NCI-H1930 (cell line): ENCODE measurements at places on chromosomes 7 and 10.

DNA sequence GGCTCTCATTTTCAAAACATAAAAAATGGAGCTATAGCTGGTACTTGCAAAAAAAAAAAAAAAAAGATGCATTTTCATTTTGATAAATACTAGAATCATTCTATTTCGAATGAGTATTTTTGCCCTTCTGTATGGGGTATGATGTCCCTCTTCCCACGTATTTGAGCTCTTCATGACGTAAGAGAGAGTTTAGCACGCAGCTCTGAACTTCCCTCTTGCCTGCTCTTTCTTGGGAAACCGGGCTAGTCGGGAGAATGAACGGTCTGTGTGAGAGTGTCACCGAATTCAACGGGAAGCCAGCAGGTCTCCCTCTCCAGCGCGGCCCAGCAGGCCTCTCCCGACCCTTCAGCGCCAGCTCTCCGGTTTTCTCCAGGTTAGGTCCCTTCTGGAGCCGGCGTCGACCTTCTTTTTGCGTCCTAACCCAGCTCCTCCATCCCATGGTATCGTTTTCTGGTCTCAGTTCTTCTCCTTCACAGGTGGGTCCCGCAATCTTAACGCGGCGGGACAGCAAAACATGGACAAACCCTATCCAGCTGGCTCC lies 159.2 kb upstream of the PITRM1 start:
- DNase-seq, result no peak

- no peak for DNase-seq
Observed at GRCh38 chr10:48551861-48552591, 52.8 kb downstream of the ARHGAP22 start.

- DNase-seq, result no peak
Observed at GRCh38 chr7:126635545-126635944, 617.2 kb downstream of the GRM8 start.

- DNase-seq, result no peak
Observed at GRCh38 chr10:26380815-26381214, 57.3 kb upstream of the APBB1IP start.

GRCh38 chr7:82528577-82529310 lies 85.2 kb upstream of the CACNA2D1 start:
- no peak for DNase-seq

GRCh38 chr7:8111282-8111960 lies 142.8 kb downstream of the GLCCI1 start:
- DNase-seq, result no peak

DNA sequence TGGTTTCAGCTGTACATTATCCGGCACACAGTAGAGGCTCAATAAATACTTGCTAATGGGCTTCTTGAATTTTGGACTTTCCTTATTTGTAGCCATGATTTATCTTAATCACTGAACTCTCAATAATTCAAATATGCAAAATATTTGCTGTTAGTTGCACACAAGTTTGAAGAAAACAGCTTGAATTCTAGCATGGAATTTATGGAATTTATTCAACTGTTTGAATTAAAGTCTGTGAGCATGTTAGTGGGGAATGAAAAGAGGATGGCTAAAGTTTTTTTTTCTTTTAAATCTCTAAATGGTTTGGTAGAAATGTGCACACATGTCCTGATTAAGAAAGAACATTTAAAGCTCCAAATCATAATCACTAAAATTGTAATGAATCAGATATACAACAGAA lies 42.5 kb downstream of the SIRT1 start:
- DNase-seq, result no peak

- no peak for DNase-seq
Observed at GRCh38 chr7:31494421-31494820, 19.5 kb upstream of the ITPRID1 start.

DNA sequence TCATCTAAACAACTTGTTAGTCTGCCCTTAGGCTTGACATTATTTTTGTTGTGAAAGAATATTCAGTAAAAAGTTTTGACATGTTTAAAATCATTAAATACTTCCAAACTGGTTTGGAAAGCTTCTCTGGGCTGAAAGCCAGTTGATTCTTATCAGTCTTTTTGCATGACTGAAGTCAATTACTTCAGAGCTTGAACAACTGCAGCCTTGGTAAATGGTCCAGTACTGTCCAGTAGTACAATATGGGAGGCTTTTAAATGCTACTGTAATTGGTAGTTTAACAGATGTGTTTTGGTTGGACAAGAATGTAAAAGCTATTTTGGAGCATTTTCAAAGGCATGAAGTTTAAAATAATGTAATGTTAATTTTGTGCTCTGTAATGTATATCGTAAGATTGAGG lies 103.4 kb downstream of the SDK1 start:
- no peak for DNase-seq

GRCh38 chr10:71804077-71804476 lies 30.8 kb upstream of the VSIR start:
- no peak for DNase-seq

GRCh38 chr7:144628176-144628575 lies 207.7 kb downstream of the TPK1 start:
- no peak for DNase-seq

GRCh38 chr10:114541081-114541796 lies 116.8 kb downstream of the ABLIM1 start:
- DNase-seq, result no peak

DNA sequence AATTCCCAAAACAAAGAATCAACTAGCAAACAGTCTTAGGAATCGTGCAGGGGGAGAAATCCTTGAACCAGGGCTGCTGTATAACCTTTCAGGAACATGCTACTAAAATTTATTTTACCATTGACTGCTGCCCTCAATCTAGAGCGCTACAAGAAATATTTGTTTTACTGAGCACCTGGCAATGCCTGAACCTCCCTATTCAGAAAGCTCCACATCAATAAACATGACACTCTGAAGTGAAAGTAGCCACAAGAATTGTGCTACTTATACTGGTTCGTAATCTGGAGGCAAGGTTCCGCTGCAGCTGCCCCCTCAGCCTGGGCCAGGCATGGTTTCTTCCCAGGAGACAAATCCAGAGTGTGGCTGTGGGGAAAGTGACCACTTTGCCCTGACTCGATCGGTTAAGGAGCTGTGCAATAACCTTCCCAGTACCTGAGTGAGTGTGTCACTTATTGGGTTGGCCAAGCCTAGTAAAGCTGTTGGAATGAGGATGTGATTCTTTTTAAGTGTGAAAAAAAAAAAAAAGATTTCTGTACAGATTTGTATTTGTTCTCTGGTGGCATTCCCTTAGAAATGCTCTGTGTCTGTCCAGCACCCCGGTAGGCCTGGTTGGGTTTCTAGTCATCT lies 7.7 kb downstream of the VWA2 start:
- no peak for DNase-seq

DNA sequence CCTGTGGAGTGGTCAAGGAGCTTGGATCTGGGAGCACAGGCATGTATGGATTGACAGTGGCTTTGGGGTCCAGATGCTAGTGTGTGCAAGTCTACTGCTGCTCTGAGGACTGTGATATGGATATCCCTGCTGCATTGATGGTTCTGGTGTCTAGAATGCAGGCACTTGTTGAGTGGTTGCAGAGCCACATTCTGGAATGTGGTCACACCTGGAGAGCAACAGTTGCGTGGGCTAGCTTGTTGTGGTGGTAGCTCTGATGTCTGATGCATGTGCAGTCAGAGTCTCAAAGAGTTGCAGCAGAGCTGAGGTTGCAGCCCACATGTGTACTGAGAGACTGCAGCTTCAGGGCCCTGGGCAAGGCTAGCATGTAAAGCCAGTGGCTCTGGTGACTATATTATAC lies 43.2 kb downstream of the CCDC7 start:
- DNase-seq, result no peak
